ENCODE measurements at places on chromosomes 6 and 20. TPM values are rescaled to one million over a fixed set of nuclear protein-coding genes. Genes with fewer than 3 reads are reported as not detected.

- no peak for DNase-seq
Measured at GRCh38 chr20:12786276-12786675, 222.5 kb upstream of the SPTLC3 start.

The FRK gene
- 0.39 TPM for total RNA-seq

The XKR7 gene
- total RNA-seq = not detected

DNA sequence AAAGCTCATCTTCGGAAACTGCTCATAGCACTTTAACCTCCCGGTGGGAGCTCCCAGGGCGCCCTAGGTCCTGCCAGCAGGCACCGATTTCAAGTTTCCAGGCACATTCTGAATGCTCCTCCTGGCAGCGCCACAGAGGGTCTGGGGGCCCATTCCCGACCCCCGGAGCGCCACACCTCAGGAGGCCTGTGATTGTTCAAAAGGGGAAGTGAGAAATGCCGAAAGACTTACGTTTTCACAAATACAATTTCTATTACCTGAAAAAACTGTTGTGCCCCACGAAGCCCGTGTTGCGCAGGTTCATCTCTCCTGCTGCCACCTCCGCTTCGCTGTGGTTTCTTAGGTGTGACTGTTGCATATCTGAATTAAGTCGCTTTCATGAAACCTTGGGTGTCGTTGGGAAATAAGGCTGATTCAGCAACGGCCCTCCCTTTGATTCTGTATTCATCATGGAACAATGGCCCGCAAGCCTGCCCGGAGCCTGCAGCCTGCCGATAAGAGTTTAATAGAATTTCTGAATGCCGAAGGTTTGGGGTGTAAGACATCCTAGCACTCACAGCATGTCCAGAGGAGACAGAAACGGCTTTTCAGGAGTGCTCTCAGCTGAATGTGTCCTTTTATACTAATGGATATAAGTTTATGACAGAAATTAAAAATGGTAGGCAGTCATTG lies 1.9 kb upstream of the MYT1 start:
- DNase-seq = no peak

DNA sequence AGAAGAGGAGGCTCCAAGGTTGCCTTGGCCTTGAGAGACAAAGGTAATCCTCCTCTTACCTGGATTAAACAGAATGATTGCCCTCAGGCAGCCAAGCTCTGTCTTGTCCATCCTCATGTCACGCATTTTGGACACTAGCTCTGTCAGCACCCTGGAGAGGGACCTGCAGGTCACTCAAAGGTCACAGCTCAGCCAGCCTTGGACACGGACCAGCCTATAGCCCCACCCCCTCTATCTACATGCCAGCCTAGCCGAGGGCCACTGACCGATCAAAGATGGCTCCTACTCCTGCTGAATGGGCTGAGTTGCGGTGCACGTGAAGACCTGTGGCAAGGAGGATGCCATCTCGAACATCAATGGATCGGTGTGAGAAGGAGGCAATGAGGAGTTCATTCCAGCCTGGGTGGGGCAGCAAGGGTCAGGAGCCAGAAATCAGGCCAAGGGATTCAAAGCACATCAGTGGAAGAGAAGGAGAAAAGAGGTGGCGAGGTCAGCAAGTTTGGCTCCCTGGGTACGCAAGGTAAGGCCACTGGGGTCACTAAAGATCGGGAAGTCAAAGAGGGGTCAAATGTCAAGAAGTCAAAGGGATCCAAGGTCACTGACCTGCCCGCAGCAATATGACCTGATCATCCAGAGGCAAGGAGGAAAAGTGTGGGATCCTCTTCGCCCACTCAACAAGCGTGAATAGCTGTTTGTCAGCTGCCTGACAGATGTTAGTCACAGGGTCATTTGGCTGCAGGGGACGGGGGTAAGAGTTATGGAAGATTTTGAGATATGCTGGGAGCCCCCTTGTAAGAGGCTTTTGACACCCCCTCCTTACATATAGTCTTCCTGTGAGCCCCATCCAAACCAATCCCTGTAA lies 3.3 kb upstream of the COL11A2 start:
- DNase-seq = no peak

The DOK5 gene
- total RNA-seq = 0.75 TPM
